ENCODE measurements at places on chromosomes 11 and 22.
A peak's percentile ranks its signal among the peaks of the same experiment; 100 is the strongest.

DNA sequence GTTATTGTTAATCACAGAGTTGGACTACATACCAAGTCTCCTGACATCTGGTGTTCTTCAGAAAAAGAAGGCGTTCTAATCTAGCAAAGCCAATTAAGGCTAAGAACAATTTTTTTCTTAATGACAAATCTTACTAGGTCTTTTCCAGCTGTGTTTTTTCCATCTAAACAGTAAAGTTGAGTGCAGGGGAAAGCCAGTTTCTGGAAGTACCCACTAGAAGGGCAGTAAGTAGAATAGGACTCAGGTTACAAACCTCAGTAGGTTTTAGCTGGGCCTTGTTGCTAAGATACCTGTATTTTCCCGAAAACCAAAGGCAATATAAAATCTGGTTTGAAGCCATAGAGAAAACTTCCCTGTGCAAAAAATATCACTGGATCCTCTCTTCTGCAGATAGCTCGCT is 351.9 kb downstream of the ETS1 start:
- DNase-seq, result no peak

DNA sequence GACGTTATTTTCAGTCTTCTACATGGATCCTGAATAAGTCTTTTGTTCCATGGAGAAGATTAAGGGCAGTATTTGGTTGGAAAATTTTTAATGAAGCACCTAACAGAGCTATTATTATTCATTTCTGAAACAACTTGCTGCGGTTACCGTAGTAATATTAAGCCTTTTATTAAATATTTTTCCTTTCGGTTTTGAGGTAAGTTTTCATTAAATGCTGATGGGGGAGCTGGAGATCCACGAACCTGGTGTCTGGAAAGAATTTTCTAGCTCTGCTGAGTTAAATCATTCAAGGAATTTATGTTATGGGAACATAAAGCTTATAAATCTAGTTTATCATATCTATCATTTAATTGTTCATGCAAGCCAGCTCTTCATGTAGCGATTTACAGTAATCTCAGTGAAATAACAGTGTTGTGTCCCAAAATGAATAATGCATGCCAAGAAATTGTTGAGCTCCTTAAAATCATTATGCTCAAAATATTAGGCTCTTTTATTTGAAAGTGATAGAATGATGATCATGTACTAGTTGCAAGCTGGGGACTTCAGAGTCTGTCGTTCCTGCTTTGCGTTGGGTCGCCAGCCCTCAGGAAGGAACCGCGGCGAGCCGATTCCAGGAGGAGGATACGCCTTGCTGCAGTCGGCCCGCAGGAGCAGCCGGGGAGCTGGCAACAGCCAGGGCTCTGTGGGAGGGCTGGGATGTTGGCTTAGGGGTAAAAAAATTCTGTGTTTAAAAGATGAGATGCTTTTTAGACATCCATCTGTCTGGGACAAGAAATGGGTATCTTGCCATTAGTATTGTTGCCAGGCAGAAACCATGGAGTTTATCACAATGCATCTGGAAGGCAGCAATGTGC is 83.1 kb downstream of the TBC1D22A start:
- no peak for DNase-seq

DNA sequence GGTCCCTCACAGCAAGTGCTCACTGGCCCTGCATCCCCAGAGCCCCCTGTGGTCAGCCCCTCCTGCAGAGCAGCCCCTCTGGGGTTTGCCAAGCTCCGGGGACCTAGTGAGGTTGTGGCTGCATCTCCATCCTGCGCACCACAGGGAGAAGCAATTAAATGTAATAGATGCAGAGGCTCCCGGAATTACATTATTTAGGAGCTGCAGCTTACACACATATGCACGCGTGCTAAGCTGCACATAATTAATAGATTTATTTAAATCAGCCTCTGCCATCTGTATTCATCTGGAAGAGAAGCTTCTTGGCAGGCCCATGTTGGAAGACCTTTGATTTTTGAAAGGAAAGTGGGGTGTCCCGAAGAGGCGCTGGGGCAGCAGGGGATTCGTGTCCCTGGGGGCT is 1271.5 kb downstream of the BRD1 start:
- DNase-seq, result no peak

DNA sequence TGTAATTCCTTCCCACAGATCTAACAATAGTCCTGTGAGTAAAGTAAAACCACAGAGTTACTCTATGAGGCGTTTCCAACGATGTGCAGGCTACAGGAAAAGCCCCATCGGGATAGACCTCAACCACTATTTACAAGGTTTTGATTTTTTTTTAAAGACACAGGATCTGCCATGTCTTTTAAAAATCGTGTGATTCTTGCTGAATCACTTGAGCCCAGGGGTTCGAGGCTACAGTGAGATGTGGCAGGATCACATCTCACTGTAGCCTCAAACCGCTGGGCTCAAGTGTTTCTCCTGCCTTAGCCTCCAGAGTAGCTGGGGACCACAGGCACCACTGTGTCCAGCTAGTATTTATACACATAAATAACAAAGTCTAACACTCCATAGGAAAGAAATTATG is 7.8 kb downstream of the TAF1D start:
- no peak for DNase-seq

- no peak for DNase-seq
Observed at GRCh38 chr11:16126362-16126761, 230.0 kb downstream of the SOX6 start.

DNA sequence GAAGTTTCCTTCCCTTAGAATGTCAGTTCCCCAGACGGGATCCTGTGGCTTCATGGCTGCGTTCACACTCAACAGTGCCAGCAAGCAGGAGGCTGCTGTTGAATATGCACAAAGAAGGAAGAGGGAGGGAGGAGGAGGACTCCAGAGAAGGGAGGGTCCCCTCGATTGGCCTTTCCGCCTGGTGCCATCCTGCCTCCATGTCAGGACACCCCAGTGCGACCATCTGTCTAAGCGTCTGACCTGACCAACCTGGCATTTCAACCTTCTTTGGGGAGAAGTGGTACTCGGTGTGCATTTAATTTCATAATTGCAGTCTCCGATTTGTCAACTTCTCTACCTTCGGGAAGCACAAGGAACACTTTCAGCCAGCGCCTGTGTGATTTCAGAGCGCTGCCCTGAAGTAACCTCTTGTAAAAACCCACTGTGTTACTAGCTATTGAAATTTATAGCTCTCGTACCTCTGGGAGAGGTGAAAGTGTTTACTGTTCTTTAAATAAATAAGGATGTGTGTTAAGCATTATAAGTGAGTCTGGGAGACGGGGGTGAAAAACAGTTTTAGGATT is 1491.9 kb downstream of the TBC1D22A start:
- no peak for DNase-seq

GRCh38 chr22:30422481-30423300 is 2.9 kb upstream of the MTFP1 start:
- DNase-seq, result peak; percentile 46

GRCh38 chr11:61963282-61964057 is 4.0 kb downstream of the FTH1 start:
- DNase-seq, result no peak

DNA sequence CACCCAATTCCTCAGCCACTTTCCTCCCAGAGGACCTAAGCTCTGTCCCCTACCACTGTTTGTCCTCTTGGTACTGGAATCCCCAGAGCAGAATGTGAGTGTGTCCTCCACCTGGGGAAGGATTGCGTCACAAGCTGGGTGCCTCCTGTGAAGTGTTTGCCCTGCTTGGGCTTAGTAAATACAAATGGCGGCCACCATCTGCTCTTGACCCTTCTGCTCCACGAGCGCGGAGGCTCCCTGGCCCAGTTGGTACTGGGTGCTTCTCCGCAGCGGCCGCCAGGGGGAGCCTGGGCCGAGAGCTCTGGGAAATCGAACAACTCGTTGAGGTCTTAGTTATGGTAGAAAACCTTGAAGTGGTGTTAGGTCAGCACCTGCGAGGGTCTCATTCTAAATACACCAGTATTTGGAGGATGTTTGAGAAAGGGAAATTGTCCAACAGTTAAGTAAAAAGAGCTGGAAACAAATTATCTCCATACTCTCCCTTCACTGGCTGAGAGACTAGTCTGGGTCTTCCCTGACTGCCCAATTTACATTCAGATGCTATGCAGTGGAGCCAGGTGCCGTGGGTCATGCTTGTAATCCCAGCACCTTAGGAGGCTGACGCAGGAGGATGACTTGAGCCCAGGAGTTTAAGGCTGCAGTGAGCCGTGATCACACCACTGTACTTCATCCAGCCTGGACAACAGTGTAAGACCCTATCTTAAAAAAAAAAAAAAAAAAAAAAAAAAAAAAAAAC is 74.6 kb upstream of the TEAD1 start:
- peak; percentile 81 for DNase-seq

DNA sequence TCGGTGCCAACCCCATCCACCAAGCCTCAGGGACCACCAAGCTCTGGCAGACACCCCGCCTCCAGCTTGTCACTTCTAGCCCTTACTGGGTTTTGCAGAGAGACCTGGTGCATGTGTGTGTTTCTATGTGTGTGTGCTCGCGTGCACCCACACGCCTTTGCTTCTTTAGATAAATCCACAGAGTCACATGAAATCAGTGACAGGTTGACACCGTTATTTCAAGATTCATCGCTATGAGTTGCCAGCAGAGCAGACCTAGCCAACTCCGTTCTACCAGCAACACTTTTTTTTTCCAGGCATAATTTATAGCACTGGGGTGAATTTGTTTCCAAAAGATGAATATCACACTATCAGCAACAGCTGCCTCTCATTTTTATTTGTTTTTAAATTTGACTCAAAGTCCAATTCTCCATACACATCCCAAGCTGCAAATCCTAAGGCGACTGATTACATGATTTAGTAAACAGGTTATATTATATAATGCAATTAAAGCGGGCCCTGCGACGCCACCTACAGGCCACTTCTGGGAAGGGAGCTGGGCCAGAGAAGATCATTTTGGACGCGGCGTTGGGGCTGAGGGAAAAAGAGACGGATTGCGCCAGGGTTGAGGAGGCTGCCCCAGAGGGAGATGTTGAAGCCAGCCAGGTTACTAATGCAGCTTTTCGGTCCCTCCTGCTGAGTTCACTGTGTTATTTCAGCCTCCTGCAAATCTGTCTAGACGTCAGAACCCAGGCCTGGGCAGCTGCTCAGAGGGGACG is 150.5 kb downstream of the FEZ1 start:
- peak; percentile 82 for DNase-seq

- DNase-seq, result peak; percentile 85
Observed at GRCh38 chr22:33579448-33580093, 340.7 kb downstream of the LARGE1 start.

- DNase-seq, result no peak
Observed at GRCh38 chr11:73334384-73335203, 26.5 kb downstream of the ARHGEF17 start.

- no peak for DNase-seq
Observed at GRCh38 chr11:133918608-133919260, 38.0 kb downstream of the IGSF9B start.

GRCh38 chr11:68342459-68343158 is 30.2 kb downstream of the LRP5 start:
- DNase-seq, result peak; percentile 74

DNA sequence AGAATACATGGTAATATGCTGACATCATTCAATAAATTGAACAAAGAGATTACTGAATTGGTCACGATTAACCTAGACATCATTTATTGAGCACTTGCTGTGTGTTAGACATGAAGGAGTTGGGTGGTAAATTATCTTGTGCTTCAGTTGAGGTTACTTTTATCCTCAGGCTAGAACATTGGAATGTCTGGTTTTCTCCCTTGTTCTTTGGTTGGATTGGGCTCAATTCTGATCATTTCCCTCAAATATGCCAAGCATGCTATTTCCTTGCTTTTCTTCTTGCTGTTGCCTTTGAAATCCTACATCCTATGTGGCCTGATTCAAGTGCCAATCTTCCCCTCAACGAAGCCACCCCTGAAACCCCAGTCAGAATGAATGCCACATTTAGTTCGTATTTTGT is 65.8 kb downstream of the DEUP1 start:
- no peak for DNase-seq

GRCh38 chr11:10592331-10592730 is 23.9 kb upstream of the LYVE1 start:
- no peak for DNase-seq

DNA sequence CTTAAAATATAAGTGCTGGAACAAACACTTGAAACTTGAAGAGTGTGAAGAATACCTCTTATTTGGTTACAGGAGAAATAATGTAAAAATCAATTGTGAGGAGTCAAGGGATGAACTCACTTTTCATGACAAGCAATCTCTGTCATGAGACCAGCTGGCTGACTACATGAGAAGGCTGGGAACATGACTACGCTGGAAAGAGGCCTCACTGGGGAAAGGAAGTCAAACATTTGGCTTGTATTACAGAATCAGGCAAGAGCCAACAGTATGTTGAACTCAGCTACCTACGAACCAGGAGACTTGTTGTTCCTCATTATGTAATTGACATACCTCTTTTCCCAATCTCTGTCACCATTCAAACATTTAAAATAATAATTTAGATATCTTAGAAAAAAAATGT is 14.4 kb downstream of the DCDC1 start:
- DNase-seq, result no peak
